ENCODE measurements at places on chromosomes 1 and 21. TPM values are rescaled to one million over a fixed set of nuclear protein-coding genes. Genes with fewer than 3 reads are reported as not detected.

The CD53 gene
- not detected for total RNA-seq

The ANKRD65 gene
- total RNA-seq, result 0.73 TPM

The SMIM11 gene
- 15.1 TPM for total RNA-seq

The MGST3 gene
- total RNA-seq, result 185 TPM

The PLEKHA6 gene
- total RNA-seq, result 0.20 TPM

The OR2T8 gene
- not detected for total RNA-seq

The SRM gene
- total RNA-seq, result 41.2 TPM

The CHI3L2 gene
- not detected for total RNA-seq

The ETNK2 gene
- total RNA-seq, result 0.78 TPM

The LMX1A gene
- under 0.01 TPM for total RNA-seq
